Stimulated activated CD8-positive, alpha-beta memory T cell treated with anti-CD3 and anti-CD28 coated beads, Interleukin-2, amount 100 ng/mL, for 1 hour (primary cell): ENCODE measurements at places on chromosomes 1 and 21.

DNA sequence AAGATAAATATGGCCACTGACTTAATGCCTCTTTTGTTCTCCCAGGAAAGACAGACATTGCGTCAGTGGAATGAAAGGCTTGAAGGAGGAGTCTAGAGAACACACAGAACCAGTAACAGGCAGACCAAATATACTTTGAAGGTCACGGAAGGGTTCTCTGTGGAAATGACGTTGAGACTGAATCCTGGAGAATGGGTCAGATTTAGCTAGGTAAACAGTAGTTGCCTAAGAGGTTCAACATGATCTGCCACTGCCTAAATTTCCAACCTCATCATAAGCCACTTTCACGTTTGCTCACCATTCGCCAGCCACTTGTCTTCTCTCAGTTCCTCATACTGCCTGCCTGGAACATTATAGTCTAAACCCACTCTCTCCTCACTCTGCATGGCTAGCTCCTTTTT, 20.5 kb downstream of the PLA2G4A start:
- no peak for DNase-seq

- DNase-seq = no peak
Measured at GRCh38 chr1:232980355-232980978, 30.1 kb downstream of the NTPCR start.

DNA sequence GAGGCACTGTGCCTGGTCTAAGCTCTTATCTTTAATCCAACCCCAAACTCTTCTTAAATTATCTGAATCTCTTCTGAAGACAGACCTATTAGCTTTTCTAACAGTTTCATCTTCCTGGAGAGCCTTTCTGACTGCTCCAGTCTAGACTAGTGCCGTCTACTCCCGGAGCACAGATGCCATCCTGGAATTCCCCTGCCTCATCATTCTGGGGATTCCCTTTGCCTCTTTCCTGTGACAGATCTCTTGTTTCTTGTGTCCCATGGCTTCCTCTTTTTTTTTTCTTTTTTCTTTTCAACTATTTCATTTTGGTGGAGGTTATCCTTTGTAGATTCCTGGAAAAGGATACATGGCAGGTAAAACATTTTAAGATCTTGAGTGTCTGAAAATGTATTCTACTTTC, 11.7 kb downstream of the SEMA4A start:
- DNase-seq = no peak

- no peak for DNase-seq
Measured at GRCh38 chr1:17572264-17572985, 32.9 kb downstream of the ARHGEF10L start.
